ENCODE measurements at places on chromosomes 13 and 19.

- no peak for DNase-seq
Measured at GRCh38 chr13:24887759-24888158, 123.8 kb downstream of the RNF17 start.

DNA sequence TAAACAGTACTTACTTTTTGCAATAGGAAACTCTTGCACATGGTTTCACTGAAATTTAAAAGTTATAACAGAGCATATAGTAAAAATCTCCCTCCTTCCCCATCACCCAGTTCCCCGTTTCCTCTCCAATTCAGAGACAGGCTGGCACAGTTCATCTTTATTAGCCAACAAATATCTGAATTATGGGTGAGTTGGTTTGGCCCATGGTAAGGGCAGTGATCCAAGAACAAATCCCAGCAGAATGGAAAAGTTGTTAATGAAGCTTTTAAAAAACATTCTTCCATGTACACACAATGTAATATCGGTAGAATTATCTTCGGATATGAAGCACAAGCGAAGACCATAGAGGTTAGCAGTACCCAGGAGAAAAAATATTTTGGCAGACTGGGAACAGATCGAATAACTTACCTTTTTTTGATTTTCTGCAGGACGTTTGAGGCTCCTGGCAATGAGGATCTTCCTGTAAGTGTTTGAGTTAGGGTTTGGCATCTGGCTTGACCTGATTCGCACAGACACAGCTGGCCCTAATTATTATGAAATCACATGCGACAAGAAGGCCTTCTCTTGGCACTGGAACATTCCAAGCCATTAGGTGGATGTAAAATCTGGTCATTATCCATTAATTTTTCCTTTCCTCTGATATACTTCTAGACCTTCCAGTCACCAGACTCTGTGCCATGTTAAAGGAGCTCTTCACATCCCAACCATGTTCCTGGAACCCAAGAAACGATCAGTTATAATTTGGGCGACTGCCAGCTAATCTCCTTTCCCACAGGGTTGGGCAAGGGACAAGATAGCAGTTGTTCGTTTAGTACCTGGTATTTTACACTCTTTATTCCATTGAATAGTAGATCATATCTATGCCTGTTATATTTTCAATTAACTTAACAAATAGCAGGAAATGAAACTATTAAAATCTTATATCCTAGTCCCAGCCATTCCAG lies 139.4 kb upstream of the TSC22D1 start:
- no peak for DNase-seq

DNA sequence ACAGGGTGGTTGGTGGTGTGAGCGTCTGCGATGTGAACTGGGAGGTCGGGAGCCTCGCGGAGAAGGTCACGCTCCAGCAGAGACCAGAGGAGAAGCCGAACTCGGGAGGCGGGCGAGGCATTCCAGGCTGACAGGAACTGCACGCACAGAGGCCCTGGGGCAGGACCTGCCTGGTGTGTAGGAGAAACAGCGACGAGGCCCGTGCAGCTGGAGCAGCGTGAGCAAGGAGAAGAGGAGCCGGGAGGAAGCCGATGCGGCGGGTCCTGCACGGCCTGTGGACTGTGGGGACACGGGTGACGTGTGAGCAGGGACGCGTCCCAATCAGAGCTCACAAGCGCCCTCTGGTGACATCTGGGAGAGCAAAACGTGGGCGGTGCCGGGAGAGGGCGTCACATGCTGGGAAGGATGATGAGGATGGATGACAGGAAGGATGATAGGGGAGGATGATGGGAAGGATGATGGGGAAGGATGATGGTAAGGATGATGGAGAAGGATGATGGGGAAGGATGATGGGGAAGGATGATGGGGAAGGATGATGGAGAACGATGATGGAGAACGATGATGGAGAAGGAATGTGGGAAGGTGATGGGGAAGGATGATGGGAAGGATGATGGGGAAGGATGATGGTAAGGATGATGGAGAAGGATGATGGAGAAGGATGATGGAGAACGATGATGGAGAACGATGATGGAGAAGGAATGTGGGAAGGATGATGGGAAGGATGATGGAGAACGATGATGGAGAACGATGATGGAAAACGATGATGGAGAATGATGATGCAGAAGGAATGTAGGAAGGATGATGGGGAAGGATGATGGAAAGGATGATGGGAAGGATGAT lies 16.1 kb upstream of the MADCAM1 start:
- DNase-seq, result peak; percentile 25

DNA sequence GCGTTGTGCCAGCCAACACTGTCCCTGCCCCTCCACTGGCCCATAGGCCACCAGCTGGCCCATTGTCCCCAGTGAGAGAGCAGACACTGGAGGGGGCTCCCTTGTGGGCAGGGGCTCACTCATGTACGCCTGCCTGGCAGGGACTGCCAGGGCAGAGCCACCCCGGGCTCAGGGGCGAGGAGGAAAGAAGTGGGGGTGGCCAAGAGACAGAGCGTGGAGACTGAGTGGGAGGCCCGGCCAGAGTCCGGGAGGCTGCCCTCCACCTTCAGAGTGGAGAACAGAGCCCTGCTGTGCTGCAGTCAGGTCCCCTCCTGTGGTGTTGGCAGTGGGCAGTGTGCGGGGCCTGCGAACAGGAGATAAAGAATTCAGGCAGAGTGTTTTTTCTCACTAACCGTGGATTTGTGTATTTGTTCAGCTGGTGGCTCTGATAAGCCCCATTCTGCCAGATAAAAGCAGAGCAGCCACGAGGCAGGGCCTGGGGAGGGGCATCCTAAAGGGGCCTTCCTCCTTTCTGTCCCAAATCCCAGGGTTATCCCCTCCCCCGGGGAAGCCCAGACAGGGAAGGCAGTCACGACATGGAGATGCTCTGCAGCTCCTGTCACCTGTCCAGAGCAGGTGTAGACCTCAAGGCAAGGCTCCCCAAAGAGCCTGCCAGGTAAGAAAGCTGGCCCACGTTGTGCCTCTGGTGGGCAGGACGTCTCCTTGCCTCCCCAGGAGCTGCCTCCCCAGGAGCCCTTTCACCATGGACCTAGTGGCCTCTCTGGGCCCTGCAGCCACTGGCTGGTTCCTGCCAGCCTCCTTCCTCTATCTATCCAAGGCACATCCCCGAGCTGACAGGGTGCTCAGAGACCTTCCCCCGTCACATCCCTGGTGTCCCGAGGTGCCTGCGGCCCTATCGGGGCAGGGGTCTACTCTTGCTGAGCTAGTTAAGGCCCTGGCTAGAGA lies 33.0 kb downstream of the LYL1 start:
- no peak for DNase-seq

DNA sequence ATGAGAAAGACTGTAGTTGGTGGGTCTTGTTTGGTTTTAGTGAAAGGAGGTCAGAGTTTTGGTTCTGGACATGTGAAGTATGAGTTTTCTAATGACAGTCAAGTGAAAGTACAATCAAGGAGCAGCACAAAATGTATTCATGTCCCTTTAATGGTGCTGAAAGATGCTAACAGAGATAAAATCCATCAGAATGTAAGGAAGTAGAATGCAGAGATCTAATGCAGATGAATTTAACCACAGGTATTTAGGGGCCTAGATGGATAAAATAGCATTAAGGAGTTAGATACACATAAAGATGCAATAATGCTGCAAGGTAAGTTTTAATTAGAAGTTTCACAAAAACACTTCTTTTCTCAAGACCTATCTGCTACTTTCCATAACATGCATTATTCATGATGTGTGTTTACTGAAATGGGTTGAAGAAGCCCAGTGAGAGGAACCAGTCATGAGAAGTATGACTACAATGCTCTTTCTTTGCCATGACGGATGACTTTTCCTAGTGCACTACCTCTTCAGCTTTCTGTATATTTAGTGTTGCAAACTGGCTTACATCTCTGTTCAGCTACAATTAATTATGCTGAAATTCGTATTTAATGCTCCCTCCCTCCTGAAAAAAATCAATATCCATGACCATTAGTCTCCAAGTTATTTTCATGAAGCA lies 222.9 kb upstream of the HTR2A start:
- DNase-seq, result no peak

- no peak for DNase-seq
Measured at GRCh38 chr13:98845742-98846141, 93.3 kb upstream of the SLC15A1 start.

DNA sequence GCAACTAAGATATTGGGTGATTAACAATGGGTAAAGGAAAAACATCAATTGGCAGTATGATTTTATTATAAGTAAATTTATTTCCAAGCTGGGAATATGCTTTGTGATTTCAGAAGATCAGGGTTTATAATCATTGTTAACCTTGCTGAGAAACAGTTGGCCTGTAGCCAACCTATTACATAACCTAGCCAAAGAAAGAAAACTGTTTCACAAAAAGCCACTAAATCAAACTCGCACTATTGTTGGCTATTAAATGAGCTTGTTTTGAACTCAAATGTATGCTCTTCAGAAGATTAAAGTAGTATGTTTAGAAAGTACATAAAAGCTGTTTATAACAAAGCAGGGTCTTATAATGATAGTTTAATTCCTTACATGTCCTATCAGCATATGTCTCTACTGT lies 151.7 kb downstream of the LHFPL6 start:
- no peak for DNase-seq

DNA sequence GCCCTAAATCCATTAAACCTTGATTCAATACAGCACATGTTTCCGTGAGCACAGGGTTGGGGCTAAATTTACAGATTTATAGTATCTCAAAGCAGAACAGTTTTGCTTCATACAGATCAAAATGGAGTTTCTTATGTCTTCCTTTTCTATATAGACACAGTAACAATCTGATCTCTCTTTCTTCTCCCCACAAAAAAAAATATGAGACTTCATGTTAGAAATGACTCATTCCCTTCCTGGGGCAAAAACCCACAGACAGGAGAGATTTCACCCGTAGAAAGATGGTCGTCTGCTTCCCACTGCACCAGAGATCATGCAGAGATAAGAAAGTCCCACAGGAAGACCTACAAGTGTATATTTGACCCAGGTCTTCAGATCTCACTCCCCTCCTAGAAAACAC lies 7.7 kb upstream of the ZNF611 start:
- DNase-seq, result no peak

- no peak for DNase-seq
Measured at GRCh38 chr13:23667750-23668149, 97.5 kb downstream of the TNFRSF19 start.

GRCh38 chr13:95180513-95181245 lies 120.6 kb downstream of the ABCC4 start:
- DNase-seq, result no peak

GRCh38 chr13:106101201-106101600 lies 434.3 kb downstream of the EFNB2 start:
- DNase-seq, result no peak

DNA sequence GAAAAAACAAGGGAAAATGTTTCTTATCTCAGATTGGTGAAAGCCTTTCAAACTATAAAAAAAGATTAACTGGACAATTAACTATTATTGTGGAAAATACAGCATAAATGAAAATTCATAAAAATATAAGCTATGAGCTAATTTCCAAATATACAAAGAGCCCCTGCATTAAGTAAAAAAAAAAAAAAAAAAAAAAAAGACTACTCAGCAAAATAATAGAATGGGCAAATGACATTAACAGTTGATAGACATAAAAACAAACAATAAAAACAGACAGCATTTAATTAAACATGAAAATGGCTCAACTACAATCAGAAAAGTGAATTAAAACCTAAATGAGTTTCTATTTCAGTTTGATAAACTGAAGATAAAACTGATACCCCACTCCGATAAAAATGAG lies 77.5 kb downstream of the RBM26 start:
- no peak for DNase-seq

DNA sequence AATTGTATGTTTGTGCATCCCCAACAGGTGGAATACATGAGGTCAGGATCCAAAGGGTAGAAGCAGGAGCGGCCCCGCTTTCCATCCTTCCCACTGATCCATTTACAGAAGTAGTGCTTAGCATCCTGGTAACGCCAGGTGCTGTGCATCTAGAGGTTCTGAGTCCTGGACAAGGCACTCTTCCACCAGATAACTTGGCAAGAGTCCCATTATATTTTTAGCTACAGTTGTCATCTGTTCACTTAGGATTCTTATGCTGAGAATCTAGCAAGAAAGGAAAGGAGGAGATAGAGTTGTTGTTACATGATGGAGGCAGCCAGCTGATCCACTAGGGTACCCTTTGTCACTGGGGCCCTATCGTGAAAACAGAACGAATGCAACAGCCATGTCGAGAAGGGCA lies 389.5 kb upstream of the ZNF507 start:
- DNase-seq, result no peak

DNA sequence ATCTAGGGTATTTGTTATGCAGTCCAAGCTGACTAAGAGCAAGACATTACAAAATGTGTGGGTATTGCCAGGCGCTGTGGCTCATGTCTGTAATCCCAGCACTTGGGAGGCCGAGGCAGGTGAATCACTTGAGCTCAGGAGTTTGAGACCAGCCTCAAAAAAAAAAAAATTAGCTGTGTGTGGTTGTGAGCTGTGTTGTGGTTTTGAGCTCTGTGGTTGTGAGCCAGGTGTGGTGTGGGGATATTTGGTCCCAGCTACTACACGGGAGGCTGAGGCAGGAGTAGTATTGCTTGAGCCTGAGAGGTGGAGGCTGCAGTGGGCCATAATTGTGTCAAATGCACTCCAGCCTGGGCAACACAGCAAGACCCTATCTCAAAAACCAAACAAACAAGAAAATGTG lies 5.6 kb upstream of the KEAP1 start:
- DNase-seq, result no peak

- no peak for DNase-seq
Measured at GRCh38 chr13:47480951-47481350, 520.1 kb downstream of the SUCLA2 start.

GRCh38 chr19:58543826-58544590 lies at the start of gene TRIM28:
TSS of gene TRIM28 (plus strand) at chr19:58544064. CDS start at chr19:58544758, 694 bp downstream.
- DNase-seq, result peak; percentile 100

DNA sequence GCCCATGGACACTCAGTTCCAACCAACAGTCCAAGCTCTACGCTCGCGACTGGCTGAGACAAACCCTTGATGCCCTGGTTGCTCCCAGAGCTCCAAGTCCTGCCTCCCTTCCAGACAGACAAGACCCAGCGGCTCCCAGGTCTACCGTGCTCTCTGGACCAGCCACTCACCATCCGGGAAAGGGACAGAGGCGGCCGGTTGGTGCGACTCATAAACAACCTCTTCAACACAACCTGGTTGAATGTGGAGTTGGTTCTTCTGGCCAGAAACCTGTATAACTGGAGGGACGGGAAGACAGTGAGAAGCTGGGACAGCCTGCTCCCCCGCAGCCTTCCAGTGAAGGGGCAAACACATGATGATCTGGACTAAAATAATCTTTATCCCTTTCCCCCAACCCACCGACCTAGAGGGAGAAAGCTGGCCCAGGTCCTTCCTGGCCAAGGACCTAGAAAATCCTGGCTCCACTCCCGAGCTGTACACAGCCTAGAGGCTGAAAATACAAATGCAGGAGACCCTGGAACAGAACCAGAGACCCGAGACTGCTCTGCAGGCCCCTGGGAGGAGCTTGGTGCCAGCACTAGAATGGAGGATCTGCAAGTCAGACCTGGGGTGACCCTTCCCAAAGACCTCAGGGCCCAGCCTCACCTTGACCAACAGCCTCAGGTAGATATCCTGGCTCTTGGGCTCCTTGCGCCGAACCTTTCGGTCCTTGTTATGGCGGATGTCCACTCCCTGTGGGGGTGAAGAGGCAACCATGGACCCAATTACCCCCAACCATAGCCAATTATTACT lies 1.6 kb downstream of the RPL18 start:
- DNase-seq, result no peak

Measured in activated CD4-positive, alpha-beta T cell treated with anti-CD3 and anti-CD28 coated beads for 4 hours (primary cell).